ENCODE measurements at places on chromosomes 2 and 18.

DNA sequence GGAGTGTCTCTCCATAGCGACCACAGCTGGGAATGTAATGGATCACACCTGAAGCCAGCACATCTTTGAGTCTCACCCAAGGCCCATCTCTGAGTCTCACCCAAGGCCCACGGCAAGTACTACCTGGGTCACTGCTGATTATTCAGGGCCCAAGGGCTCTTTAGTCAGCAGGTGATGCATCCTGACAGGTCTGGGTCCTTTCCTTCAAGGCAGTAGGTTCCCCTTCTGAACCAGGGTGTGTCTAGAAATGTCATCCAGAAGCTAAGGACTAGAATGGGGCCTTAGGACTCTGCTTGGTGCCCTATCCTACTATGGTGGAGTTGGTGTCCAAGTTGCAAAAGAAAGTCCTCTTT lies 248.1 kb downstream of the ZNF385B start:
- no peak for DNase-seq

GRCh38 chr2:105487142-105488069 lies 88.6 kb upstream of the FHL2 start:
- no peak for DNase-seq

DNA sequence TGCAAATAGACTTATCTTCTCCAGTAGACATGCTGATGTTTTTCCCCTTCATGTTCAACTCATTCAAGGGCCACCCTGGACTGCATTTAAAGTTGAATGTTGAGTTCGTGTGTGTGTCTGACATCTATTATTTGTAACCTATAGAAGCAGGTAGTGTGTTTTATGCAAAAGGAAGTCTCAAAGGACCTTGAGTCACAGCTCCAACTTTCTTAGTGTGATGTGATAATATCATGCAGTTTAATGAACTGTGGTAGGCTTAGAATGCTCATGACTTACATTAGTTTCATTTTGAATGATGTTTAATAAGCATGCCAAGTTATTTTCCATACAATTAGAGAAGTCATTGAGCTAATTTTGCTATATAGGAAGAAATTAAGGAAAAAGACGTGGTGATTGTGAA lies 67.9 kb downstream of the CERS6 start:
- no peak for DNase-seq

GRCh38 chr2:53103679-53104078 lies 663.9 kb upstream of the CHAC2 start:
- DNase-seq = no peak

GRCh38 chr2:23213196-23213595 lies 171.8 kb upstream of the KLHL29 start:
- DNase-seq = no peak

GRCh38 chr2:152347076-152347475 lies 12.1 kb downstream of the FMNL2 start:
- peak; percentile 18 for DNase-seq

DNA sequence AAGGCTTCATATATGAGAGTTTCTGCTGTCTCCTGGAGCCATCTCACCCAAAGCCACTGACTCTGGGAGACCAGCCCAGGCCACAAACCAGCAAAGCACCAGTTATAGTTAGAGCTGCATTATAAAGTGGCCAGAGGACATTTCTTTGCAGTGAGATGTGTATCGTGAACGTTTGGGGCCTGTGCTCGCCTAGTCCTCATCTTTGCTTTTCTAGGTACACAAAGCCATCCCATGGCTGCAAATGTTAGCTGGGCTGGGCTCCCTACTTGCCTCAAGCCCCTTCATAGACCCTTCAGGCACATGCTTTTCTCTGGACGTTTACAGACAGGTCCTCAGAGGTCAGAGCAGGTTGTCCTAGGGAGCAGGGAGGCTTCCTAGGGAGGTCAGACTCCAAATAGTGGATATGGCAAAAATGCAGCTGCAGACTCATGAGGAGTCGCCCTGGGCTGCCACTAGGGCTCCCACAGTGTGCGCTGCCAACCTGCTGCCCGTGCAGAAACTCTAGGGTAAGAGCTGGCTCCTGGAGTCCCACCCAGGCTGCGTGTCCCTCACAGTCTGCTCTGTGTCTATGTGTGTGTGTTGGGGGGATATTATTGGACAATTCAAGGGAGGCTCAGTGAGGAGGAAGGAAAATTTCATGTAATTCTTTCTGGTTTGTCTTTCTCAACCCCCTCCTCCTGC lies 141.0 kb downstream of the RPIA start:
- no peak for DNase-seq

DNA sequence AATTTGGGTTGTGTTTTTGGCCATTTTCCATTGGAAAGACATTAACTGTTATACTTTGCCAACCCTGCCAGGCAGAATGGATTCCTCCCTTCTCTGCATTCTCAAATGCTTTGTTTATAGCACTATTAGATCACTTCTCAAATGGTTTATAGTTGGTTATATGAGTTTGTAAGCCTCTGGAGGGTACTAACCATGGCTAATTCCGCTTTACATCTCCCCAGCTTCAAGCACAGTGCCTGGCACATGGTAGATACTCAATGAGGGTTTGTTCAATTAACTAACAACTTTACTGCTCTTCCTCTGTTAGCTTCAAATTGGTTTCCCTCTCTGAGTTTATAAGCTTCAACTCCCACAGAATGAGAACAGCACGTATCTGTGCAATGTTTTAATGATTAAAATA lies 213.5 kb downstream of the SOX11 start:
- no peak for DNase-seq

DNA sequence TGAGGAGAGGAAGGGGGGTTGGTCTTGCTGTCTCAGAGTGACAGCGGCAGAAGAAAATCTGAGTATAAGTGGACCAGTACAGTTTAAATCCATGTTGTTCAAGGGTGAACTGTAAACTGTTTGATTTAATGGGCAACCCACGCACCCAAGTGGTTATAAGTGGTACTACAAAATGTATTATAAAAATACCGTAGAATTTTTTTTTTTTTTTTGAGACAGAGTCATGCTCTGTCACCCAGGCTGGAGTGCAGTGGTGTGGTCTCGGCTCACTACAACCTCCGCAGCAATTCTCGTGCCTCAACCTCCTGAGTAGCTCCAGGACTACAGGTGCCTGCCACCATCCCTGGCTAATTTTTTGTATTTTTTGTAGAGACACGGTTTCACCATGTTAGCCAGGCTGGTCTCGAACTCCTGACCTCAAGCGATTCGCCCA lies 2.1 kb upstream of the CHCHD5 start:
- DNase-seq = peak; percentile 72

- peak; percentile 95 for DNase-seq
Measured at GRCh38 chr2:201158111-201158929, 24.6 kb upstream of the CASP10 start.

- DNase-seq = no peak
Measured at GRCh38 chr2:174208026-174208425, 40.3 kb downstream of the OLA1 start.

GRCh38 chr2:77538031-77538430 lies 15.9 kb upstream of the LRRTM4 start:
- DNase-seq = no peak

- DNase-seq = no peak
Measured at GRCh38 chr2:149899390-149899789, 311.8 kb upstream of the MMADHC start.

DNA sequence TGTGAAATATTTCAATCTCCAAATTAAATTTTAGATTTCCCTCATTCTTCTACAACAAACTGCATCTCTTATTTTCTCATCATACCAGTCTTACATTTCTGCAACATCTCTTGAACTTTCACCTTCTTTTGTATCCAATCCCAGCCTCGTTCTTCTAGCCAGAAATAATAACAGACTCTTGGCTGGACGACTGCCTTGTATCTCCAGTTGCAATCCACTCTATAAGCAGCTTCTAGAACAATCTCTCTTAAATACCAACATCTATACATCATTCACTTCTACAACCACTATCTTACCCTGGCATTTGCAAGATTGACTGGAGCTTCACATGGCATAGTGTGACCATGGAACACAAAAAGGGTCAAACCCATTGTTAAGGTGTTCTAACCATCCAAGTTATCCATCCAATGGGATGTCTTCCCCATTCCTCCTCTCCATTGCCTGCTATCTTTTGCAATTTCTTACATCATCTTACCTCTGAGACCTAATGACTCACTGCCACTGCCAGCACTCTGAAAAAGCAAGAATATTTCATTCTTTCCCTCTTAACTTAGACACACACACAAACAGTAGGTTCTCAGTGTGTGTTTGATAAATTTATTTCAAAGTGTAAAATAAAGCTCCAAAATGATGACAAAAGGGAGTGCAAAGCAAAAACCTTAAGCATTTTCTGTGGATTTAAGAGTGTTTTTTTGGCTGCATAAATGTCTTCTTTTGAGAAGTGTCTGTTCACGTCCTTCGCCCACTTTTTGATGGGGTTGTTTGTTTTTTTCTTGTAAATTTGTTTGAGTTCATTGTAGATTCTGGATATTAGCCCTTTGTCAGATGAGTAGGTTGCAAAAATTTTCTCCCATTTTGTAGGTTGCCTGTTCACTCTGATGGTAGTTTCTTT lies 145.6 kb downstream of the METTL4 start:
- no peak for DNase-seq

GRCh38 chr2:46367286-46367685 lies 70.1 kb downstream of the EPAS1 start:
- no peak for DNase-seq

DNA sequence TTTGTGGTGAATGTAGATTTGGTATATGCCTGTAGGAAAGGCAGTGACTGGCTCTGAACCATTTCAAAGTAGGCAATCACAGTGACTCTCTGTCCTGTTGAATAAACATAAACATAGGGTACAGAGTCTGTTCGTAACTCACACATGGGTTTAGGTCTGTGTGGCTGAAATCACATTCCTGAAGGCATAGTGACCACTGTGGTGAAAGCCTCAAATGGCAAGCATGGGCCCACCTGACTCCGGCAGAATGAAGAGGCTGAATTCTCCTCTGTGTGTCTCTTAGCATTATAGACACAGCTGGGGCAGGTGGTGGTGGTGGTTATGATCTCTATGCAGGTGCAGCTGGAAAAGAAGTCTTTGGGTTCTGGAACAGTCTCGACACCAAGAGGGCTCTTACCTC lies 61.2 kb downstream of the ITGA6 start:
- DNase-seq = no peak

DNA sequence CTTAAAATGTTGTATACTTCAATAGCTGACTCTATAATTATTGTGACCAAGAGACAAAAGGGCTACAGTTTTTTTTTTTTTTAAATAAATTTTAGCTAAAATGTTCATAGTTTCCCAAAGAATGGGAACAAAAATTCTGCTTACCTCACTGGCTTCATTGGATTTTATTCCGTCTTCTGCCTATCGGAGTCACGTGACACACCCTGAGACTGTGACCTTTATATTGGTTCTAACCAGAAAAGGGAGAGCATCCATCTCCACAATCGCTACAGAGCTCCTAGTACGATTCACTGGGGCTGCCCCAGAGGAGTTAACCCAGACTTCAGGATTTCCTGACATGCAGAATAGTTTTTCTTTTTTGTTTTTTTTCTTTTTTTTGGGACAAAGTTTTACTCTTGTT lies 203.6 kb upstream of the SLC35G4 start:
- DNase-seq = no peak

DNA sequence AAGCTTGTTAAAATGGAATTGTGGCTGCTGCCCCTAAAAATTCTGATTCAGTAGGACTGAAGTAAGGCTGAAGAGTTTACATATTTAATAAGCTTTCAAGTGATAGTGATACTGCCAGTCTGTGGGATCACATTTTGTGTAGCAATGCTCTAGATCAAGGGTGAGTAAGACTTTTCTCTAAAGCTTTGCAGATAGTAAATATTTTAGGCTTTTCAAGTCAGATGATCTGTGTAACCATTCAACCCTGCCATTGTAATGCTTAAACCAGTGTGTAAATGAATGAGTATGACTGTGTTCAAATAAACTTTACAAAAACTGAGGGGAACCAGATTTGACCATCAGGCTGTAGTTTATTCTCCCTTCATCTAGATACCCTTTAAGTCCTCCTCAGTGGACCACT lies 92.7 kb downstream of the PIK3C3 start:
- no peak for DNase-seq

- no peak for DNase-seq
Measured at GRCh38 chr2:238688193-238689153, 159.4 kb upstream of the TWIST2 start.

GRCh38 chr18:49534846-49535601 lies 26.8 kb upstream of the LIPG start:
- no peak for DNase-seq

- DNase-seq = no peak
Measured at GRCh38 chr2:15031745-15032240, 399.3 kb downstream of the LRATD1 start.

DNA sequence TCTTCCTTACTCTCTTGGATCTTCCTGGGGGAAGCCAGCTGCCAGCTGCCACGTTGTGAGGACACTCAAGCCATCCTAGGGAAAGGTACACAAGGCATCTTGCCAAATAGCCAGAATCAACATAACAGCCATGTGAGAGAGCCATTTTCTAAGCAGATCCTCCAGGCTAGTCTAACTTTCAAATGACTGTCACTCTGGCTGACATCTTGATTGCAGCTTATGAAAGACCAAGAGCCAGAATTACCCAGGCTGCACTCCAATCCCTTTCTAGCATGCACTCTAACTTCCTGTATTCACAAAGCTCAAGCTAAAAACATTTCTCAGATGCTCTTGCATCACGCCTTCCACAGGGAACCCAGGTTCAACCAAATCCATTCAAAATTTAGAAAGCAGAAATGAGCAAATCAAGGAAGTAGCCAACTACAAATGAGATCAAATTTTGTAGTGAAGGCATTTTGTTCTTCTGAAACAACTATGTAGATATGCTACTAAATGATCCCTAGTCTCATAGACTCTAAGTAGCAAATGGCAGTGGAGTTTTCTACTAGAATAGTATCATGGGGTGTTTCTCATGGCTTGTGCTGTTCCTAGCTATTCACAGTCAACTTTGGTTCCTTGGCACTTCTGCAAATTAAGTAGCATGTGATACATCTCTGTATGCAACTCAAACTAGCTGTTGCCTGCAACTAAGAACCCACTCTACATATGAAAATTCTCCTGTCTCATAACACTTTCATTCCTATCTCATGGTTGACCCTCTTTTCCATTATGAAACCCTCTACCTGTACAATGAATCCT lies 281.9 kb downstream of the ZEB2 start:
- peak; percentile 82 for DNase-seq

DNA sequence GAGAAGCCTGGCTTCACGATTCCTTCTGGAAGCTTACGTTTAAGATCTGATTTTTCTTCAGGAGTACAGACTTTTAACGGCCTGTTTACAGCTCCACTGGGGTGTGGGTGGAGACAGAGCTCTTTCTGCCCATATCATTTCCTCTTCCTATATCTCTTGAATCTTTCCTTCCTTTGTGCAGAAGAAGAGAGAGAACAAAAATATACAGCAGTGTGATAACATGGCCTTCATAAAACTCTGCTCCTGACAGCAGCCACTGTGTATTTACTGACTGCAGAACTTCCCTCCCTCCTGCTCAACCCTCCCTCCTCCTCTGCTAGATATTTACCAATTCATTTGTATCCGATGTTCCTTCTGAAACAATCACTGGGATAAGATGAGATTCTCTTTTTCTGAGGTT lies 34.1 kb upstream of the REEP1 start:
- no peak for DNase-seq

GRCh38 chr2:161141033-161141432 lies 19.2 kb upstream of the TANK start:
- DNase-seq = no peak
